ACHN (cell line): ENCODE measurements at places on chromosomes 16 and 17.
A peak's percentile ranks its signal among the peaks of the same experiment; 100 is the strongest.

GRCh38 chr17:47942096-47942510, 732 bp downstream of the PNPO start:
- no peak for DNase-seq

- peak; percentile 43 for DNase-seq
Measured at GRCh38 chr16:15950161-15950854, 892 bp downstream of the ABCC1 start.

GRCh38 chr17:45325810-45326209, 9.0 kb upstream of the MAP3K14 start:
- no peak for DNase-seq

GRCh38 chr17:8005967-8006730, 3.7 kb downstream of the GUCY2D start:
- DNase-seq = no peak

GRCh38 chr17:82242977-82243647, 14.3 kb downstream of the SLC16A3 start:
- DNase-seq = no peak

DNA sequence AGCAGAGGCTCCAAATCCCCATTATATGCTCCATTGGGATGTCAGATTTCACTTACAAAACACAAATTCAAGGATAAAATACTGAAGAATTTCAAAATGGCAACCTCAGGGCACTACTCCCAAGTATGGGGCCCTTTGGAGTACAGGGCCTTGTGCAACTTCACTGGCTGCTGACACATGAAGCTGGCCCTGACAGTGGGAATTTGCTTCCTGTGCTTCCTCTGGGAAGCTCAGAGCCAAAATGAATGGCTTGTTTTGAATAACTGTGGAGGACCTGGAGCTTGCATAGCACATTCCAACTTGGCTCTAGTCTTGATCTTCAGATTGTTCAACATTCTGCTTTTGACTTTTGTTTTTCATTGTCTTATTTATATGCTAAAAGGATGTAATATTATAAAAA, 52.3 kb upstream of the HNF1B start:
- no peak for DNase-seq

- DNase-seq = no peak
Measured at GRCh38 chr17:80588702-80589383, 44.2 kb downstream of the RPTOR start.

- DNase-seq = peak; percentile 67
Measured at GRCh38 chr17:18257268-18257981, 1.1 kb downstream of the FLII start.

DNA sequence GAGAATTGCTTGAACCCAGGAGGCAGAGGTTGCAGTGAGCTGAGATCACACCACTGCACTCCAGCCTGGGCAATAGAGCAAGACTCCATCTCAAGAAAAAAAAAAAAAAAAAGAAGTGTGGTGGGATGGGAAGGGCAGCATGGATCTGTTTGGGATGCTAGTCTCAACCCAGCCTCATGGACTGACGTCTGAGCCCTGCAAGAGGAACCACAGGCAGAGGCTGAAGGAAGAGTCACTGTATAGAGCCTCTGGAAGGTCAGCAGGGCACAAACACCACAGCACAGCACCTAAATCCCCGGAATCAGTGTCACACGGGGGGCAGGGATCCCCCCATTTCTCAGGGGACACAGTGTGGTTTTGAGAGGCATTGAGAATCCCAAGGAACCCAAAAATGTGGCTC, 10.9 kb upstream of the CXCL16 start:
- no peak for DNase-seq

- DNase-seq = no peak
Measured at GRCh38 chr17:49076573-49077384, 55.8 kb upstream of the B4GALNT2 start.

DNA sequence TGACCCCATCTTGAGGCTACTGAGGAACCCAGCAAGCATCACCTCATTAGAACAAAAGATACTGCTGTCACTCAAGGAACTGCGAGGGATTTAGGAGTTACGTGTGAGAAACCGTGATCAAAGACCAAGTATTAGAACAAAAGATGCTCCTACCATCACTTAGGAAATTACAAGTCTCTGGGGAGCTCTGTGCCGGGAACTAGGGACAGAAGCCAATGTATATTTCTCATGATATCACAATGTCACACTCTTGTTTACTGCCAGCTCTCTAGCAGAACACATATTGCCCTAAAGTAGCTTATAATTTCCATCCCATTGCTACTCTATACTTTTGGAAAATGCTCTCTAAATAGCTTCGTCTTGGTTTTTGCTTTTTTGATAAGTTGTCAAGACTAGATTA, 214.5 kb downstream of the HS3ST3A1 start:
- no peak for DNase-seq

DNA sequence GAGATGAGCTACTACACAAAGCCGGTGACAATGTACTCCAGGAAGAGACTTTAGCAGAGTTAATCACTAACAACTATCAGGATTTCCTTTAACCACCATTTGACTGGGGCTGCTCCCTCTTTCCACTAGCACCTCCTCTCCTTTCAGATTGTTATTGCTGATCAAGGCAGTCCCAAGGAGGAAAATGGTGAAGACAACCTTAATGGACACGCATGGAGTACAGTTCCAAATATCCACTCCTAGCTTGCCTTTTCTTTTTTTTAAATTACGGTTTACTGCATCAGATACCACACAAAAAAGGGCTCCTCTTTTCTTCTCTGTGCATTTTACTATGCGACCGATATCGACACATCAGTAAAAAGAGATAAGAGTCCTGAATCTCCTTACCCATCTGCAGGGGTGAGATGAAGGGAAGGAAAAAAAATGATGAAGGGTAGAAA, 30.9 kb downstream of the FAM222B start:
- peak; percentile 89 for DNase-seq

DNA sequence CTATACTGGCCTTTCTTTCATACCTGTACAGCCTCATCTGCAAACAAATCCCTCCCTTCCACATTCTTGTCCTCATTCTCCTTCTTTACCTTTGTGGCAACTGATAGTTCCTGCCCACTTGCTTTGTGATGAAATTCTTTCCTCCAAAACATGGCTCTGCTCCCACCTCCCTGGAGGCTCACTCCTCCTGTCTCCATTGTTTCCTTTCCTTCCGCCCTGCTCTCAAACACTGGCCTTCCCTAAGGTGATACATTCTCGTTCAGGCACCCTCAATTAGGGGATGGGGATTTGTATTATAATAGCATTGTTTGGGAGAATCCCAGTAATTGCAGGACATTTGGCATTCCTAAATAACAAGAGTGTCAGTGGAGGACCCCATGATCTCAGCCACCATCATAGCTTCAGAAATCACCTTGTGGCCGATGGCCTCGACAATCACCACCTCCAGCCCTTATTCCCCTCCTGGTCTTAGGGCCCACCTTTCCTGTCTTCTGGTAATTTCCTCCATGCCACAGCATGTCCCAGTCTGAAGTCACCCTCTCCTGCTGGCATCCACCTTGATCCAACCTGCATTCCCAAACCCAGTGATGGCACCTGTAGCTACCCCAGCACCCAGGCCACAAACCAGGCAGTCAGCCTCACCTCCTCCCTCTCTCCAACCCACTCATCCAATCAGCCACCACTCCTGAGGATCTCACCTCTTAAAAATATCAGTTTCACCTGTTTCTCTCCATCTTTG, 7.9 kb downstream of the UNC119 start:
- DNase-seq = no peak

- DNase-seq = no peak
Measured at GRCh38 chr17:19368229-19368628, 5.7 kb upstream of the B9D1 start.

DNA sequence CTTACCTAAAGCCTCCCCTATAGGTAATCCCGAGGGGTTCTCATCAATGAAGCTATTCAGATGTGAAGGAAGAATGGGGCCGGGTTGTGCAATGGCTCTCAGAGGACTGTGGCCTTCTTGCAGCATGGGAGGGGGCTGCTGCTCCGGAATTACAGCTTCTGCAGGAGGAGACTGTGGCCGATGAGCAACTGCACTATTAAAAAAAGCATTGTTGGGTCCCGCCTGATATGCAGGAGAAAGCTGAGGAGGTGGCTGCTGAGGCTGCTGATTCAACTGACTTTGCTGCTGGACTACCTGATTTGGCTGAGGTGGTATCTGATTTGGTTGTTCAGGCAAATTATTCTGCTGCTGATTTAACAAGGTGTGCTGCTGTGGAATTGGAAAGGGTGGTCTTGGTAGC, 64.8 kb downstream of the CACNG1 start:
- no peak for DNase-seq
